ENCODE measurements at places on chromosomes 5 and 9. TPM values are rescaled to one million over a fixed set of nuclear protein-coding genes. Genes with fewer than 3 reads are reported as not detected.

DNA sequence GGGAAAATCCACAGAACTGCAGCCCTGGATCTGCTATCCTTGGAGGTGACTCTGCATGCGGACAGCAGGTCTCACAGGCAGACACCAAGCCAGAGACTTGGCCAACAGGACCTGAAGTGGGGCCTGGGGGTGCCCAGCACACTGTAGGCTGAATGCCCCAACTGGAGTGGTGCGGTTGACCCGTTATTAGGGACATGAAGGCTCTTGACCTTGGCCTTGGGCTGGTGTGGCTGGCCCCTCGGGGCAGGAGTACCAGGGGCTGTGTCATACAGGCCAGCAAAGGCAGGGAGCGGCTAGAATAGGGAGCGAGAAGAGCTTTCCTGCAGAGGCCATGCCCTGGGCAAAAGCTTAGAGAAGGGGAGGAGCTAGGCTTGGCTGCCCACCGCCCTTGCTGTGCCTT lies 153.2 kb upstream of the MVB12B start:
- no peak overlapping the region for H3K4me3 ChIP-seq
- H3K27me3 ChIP-seq = peaks cover 22% of the 10 kb centered on the region
- no peaks in the 10 kb centered on the region for H3K36me3 ChIP-seq
- no peak for DNase-seq
- H3K27ac ChIP-seq = no peak overlapping the region
- no peaks in the 10 kb centered on the region for H3K4me1 ChIP-seq

GRCh38 chr5:90366948-90367347 lies 42.6 kb downstream of the CETN3 start:
- peaks cover 27% of the 10 kb centered on the region for H3K27me3 ChIP-seq
- H3K4me1 ChIP-seq = no peaks in the 10 kb centered on the region
- H3K27ac ChIP-seq = no peak overlapping the region
- H3K36me3 ChIP-seq = no peaks in the 10 kb centered on the region

- H3K36me3 ChIP-seq = peaks cover 16% of the 10 kb centered on the region
- H3K27me3 ChIP-seq = no peaks in the 10 kb centered on the region
- H3K27ac ChIP-seq = no peak overlapping the region
- H3K4me3 ChIP-seq = no peak overlapping the region
- H3K4me1 ChIP-seq = peaks cover 56% of the 10 kb centered on the region
- DNase-seq = no peak
These were observed 52.4 kb downstream of the NIPBL start for GRCh38 chr5:36928947-36929346.

Gene DOCK2
- 149 TPM for total RNA-seq

Gene IL13
- 0.44 TPM for total RNA-seq

Gene CDC25C
- total RNA-seq = 8.7 TPM

Gene SPATA9
- total RNA-seq = not detected

Measured in activated naive CD8-positive, alpha-beta T cell treated with anti-CD3 and anti-CD28 coated beads for 36 hours (primary cell).